RPMI7951 (cell line): ENCODE measurements at places on chromosomes 16 and 17.

- no peak for DNase-seq
These were observed 23.3 kb downstream of the CCR7 start for GRCh38 chr17:40541873-40542557.

DNA sequence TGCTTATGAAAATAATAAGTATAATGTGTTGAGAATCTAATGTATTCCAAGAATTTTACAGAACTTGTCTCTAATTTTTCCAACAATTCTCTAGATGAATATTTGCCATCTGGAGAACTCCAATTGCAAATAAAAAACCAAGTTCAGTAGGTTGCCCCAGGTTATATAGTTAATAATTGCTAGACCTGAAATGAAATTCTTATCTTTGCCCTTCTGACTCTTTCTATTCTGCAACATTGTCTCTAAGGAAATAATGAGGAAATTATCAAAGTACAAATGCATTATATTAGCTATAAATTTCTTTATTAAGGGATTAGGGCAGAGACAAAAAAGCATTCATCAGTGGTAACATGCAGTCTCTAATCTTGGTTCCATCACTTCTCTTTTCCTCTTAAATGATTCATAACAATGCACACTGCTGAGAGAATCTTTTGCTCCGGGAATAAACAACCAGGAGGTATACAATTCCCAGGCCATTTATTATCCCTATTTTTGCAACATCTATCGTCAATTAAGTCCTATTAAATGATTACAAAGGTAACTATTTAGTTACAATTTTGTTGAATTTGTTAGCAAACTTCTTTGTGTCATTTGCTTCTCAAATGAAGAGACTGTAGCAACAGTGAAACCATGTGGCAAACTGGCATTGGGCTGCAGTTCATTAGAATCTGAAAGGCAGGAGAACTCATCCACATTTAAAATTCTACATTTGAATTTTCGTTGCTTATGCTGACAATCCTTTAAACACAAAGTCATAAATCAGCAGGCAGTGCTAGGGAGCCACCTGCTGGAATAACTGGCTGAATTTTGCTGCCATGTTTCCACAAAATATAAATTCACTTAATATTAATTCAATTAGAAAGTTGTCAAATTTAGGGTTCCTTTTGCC lies 349.6 kb downstream of the KIF2B start:
- peak; percentile 2 for DNase-seq

GRCh38 chr16:58176608-58177352 lies 21.1 kb downstream of the CSNK2A2 start:
- DNase-seq = no peak

DNA sequence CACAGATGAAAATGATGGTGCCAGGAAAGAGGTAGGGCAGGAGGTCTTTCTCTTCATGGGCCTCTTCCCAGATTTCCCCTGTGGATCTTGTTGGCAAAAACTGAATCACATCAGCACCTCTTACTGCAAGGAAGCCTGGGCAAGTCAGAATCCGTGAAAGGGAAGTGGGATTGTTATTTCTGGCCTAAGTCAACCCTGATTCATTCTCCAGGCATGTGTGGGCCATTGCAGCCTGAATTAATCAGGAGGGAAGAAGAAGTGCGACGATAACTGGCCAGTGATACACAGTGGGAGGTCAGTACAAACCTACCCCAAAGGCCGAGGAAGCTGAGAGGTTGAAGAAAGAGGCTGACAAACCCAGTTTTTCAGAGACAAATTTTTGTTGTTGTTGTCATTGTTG lies 17.9 kb upstream of the NSMCE1 start:
- DNase-seq = peak; percentile 93

GRCh38 chr17:74119049-74119580 lies 84.4 kb upstream of the RPL38 start:
- no peak for DNase-seq

DNA sequence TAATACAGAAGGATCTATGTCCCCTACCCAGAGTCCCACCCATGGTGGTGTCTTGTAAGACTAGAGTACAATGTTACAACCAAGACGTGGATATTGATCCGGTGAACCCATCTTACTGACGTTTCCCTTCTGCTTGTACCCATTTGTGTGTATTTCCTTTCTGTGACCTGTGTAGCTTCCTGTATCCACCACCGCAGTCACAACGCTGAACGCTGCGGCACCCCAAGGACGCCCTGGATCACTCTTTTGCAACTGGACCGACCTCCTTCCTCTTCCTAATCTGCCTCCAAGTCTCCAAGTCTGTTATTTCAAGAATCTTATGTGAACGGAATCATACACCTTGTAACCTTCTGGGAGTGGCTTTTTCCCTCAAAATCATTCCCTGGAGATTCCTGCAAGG lies 33.5 kb upstream of the CBX4 start:
- DNase-seq = no peak

GRCh38 chr17:57466017-57466471 lies 209.7 kb downstream of the MSI2 start:
- no peak for DNase-seq

DNA sequence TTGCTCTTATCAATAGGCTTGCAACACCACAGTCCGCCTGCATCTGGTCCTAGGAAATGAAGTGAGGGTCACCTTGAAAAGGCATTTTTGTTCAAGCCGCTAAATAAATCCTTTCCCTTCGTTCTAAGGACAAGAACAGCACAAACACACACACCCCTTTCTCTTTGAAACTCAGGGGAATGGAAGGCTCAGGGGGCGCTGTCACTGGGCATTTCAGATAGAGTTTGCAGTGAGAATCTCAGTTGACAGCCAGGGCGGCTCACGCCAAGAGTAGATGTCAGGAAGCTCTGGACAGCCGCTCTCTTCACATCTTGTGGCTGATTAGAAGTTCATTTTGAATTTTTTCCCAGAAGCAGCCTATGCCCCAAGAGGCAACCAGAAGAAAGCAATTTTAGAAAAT lies 39.8 kb downstream of the ABAT start:
- DNase-seq = no peak

GRCh38 chr16:49349446-49350168 lies 24.0 kb upstream of the C16orf78 start:
- DNase-seq = no peak

DNA sequence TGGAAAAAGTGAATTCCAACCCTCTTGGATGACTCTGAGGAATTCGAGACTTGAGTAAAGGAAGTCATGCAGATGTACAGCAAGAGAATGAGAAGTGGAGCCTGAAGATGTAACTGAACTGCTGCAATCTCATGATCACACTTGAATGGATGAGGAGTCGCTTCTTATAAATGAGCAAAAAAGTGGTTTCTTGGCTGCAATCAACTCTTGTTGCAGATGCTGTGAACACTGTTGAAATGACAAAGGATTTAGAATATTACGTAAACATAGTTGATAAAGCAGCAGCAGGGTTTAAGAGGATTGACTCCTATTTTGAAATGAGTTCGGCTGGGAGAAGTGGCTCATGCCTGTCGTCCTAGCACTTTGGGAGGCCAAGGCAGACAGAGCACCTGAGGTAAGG lies 25.5 kb downstream of the ASPA start:
- no peak for DNase-seq

- DNase-seq = peak; percentile 60
These were observed 51.2 kb upstream of the DHX40 start for GRCh38 chr17:59513934-59514841.

- DNase-seq = no peak
These were observed 4.3 kb downstream of the SUMO2 start for GRCh38 chr17:75178453-75178852.

DNA sequence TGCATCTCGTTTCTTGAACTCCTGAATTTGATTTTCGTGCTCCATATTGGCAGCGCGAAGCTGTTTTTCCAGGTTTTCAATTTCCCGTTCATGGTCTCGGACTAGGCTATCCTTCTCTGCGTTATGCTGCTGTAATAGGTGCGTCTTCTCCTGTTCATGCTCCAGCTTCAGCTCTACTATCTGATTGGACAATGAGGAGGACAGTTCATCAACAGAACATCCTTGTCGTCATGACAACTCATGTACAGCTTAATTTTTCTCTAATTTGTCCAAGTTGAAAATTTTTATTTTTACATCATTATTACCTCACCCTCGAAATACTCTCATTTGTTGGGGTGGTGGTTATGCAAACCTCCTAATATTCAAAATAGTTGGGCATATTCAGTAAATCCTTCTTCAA lies 289.8 kb downstream of the CEP112 start:
- no peak for DNase-seq

DNA sequence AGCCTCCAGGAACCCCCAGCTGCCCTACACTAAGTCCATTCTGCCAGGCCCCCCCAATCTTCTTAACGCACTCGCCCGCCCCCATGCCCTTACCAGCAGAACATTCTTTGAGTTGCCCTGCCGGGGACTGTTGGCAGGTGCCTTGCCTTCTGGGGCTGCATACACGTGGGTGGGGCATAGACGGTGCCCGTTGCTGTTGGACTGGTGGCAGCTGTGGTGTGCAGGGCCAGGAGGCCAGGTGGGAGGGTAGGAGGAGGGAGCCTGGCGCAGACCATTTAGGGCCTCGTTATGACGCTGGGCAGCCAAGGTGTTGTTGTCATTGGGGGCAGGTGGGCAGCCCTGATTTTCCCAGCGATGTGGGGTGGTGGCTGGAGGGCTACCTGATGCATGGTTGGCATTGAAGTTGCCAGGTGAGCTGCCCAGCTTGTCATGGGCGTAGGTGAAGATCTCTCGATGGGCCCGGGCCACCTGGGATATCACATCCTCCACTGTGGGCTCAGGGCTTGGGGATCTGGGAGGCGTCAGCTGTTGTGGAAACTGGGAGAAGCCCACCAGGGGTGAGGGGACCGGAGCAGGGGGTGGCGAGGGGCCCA lies 4.9 kb downstream of the NR1D1 start:
- DNase-seq = no peak

DNA sequence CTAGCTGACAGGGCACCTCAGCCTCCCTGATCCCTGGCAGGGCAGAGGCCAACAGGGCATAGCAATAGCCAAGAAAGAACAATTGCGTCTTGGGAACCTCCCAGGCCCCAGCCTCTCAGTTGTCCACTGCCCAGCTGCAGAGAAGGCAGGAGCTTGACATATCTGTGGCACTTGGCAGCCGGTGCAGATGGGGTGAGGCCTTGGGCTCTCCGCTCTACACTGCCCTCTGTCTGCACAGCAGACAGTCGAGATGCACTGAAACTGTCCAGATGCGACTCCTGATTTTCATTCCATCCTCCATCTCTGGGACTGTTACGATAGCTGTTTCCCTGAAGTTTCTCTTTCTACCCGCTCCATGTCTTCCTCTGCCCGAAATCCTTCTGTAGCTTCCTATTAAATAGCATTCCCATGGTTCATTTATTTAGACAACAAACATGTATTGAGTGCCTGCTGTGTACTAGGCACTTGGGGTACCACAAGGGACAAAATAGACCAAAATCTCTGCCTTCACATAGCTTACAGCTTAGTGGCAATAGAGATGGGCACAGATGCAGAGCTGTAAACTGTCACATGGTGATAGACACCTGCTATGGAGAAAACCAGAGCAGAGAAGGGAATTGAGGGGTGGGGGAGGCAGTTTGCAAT lies 3.3 kb downstream of the POLR3E start:
- peak; percentile 59 for DNase-seq

GRCh38 chr16:88671806-88672205 lies 8.9 kb upstream of the MVD start:
- no peak for DNase-seq

- peak; percentile 79 for DNase-seq
These were observed 16.7 kb upstream of the BAIAP2 start for GRCh38 chr17:81018044-81018802.

DNA sequence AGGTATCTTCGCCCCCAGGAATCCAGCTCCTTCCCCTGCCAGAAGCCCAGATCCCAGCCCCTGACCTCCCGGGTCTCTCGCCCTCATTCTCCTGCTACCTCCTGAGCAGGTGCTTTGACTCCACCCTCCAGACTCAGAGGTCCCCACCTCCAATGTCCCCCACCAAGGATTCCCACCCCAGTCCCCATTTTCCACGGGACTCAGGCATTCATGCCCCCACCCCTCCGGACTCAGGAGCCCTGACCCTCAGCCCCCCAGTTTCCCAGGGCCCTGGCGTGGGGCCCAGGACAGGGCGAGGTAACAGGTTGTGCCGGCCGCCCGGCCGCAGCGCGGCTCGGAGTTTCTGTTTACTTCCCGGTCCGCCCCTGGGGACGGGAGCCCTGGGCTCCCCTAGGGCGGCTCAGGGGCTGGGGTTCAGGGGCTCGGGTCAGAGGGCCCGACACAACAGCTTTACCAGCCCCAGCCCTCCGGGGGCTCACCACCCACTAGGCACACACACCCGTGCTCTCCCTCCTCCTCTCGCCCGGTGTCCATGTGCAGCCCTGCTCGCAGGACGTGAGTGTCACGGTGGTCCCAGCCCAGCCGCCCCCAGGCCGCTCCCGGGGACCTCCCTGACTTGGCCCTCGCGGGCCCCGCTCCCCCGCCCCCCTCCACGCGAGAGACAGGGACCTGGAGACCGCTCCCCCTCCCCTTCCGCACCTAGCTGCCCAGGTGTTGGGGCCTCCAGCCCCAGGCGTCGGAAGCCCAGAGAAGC lies 595 bp downstream of the BICDL2 start:
- DNase-seq = no peak

GRCh38 chr16:66278604-66279262 lies 87.8 kb upstream of the CDH5 start:
- no peak for DNase-seq

DNA sequence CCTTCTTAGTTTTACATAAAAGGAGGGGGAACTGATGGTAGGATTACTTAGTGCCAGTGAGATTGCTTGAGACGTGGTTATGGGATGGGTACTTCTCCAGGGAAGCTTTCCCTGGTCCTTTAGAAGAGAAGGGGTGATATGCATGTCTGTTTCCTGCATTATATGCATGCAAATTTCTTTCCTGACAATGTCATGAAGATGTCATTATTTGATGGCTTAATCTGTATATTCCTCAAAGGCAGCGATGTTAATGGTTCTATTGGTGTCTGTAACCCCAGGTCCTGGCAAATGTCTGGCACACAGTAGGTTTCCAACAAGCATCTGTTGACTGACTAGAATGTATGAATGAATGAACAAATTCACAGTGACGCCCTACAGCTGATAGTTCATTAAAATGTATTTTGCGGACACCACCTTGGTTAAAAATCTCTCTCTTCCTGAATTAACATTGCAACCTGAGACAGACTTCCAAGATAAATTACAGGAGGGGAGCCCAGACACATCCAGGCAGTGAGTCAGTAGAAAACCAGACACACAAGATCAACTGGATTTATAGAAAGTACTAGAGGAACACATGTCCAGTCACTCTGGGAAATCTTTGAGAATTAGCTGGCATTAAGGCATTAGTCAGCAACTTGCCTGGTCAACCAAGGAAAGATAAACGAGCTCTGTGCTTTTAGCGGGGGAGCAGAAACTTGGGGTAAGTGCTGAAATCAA lies 293.4 kb downstream of the XYLT1 start:
- no peak for DNase-seq

- peak; percentile 30 for DNase-seq
These were observed 224.0 kb upstream of the TNRC6C start for GRCh38 chr17:77734371-77735080.

- no peak for DNase-seq
These were observed 8.2 kb downstream of the PLD2 start for GRCh38 chr17:4815043-4815675.

GRCh38 chr17:81920612-81921536 lies 2.9 kb upstream of the SIRT7 start:
- no peak for DNase-seq
